Thoracic aorta (tissue), 2 donors: ENCODE measurements at places on chromosomes 11 and 22. TPM values are rescaled to one million over a fixed set of nuclear protein-coding genes. Genes with fewer than 3 reads are reported as not detected.

Gene SNAP29
- total RNA-seq: 20.6 TPM

Gene MRGPRE
- total RNA-seq: not detected

DNA sequence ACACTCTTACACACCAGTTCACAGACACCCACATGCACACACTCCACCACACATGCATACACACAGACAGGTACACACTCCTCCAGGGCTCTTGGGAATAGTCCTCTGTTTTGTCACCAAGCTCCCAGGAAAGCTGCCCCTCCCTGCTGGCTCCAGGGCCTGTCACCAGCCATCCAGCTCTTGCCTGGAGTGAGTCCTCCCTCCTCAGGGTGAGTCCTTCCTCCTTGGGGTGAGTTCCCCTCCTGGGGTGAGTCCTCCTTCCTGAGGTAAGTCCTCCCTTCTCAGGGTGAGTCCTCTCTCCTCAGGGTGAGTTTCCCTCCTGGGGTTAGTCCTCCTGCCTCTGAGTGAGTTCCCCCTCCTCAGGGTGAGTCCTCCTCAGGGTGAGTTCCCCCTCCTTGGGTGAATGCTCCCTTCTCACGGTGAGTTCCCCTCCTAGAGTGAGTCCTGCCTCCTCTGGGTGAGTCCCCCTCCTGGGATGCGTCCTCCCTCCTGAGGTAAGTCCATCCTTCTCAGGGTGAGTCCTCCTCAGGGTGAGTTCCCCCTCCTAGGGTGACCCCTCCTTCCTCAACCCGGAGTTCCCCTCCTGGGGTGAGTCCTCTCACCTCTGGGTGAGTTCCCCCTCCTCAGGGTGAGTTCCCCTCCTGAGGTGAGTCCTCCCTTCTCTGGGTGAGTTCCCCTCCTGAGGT is 100.6 kb upstream of the FGF3 start:
- H3K4me1 ChIP-seq: peaks cover 19% of the 10 kb centered on the region
- no peak for DNase-seq
- H3K4me3 ChIP-seq: no peak overlapping the region
- H3K27ac ChIP-seq: peak overlapping the region; percentile 19
- no peaks in the 10 kb centered on the region for H3K27me3 ChIP-seq

GRCh38 chr11:13338019-13338426 is 60.4 kb downstream of the BMAL1 start:
- DNase-seq: no peak
- no peaks in the 10 kb centered on the region for H3K27me3 ChIP-seq
- peaks cover 16% of the 10 kb centered on the region for H3K4me1 ChIP-seq
- H3K36me3 ChIP-seq: no peaks in the 10 kb centered on the region
- no peak overlapping the region for H3K27ac ChIP-seq
- H3K4me3 ChIP-seq: peak overlapping the region; percentile 68
